ENCODE measurements at places on chromosomes 4 and X.

GRCh38 chr4:141306331-141306730 is 85.6 kb downstream of the ZNF330 start:
- no peak for DNase-seq

DNA sequence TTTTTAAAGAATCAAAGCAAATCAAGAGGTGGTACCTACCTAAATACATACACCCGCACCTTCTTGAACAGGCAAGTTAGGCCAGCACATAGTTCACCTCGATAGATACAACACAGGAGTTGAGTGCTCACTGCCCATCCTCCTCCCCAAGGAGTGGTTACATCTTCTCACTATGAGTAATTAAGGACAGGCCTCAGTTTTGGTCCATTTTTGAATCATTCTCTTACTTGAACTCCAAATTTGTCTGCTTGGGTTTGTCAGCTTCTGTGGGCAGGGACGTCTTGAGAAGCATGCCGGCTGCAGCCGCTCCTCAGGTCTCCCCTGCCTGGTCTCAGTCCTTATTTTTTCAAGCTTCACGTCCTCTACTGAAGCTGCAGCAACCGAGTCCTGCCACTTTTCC is 190.6 kb upstream of the RBPJ start:
- no peak for DNase-seq

DNA sequence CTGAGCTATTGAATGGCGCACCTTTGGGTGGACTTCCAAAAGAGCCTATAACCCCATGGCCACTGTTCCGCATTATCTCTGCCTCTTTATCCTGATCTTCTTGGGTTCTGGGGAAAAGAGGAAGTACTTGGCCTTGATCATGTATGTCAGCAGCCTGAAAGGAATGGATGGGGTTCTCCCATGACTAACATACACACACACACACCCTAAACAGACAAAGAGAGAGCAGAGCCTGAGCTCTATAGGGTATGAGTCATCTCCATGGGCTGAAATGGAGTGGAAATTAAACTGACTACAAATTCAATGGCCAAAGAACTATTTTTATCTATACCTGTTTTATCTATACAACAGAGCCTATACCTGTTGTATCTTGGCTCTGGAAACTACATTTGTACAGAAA is 141.5 kb upstream of the MTMR8 start:
- no peak for DNase-seq

DNA sequence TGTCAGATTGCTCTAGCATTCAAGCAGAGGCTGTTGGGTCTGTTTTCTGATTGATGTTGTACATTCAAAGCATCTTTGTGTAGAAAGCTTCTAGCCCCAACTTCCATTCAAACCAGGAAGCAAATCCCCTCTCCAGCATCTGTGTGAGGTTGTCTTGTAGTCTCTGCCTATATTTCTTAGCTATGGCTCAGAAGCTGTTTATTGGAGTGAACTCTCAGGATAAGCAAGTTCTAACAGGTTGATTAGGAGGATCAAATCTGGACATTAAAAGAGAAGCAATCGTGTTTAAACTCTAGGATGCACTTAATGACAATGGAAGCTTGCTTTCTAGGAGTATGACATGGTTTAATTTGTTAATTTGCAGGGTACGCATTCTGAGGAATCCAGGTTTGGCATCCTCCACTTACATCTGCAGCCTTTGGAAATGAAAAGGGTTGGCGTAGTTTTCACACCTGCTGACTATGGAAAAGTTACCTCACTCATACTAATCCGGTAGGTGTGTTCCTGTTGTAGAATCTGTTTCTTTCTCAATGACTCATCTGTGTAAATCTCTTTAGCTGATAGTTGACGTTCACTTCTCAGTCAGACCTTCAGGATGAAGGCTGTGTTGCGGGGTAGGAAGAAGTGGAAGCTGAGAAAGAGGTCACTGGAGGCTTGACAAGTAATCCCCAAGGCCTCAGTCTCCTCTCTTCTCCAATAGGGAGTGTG is 88.0 kb upstream of the TLR2 start:
- no peak for DNase-seq

DNA sequence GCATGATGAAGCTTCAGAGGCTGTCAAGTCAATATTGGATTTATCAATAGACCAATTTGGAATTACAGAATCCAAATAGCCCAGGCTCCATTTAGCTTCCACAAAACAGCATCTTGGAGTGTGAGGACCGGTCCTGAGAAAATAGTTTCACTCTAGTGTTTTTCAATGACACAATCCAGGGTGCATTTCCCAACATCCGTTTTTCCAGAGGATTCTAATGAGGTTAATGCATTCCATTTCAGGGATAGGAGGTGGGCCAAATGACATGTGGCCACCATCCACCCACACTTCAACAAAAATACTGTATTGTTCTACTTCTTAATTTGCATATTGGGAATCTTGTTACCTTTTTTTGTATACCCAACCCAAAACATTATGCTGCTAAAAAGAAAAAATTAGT is 229.8 kb upstream of the LDB2 start:
- peak; percentile 61 for DNase-seq

DNA sequence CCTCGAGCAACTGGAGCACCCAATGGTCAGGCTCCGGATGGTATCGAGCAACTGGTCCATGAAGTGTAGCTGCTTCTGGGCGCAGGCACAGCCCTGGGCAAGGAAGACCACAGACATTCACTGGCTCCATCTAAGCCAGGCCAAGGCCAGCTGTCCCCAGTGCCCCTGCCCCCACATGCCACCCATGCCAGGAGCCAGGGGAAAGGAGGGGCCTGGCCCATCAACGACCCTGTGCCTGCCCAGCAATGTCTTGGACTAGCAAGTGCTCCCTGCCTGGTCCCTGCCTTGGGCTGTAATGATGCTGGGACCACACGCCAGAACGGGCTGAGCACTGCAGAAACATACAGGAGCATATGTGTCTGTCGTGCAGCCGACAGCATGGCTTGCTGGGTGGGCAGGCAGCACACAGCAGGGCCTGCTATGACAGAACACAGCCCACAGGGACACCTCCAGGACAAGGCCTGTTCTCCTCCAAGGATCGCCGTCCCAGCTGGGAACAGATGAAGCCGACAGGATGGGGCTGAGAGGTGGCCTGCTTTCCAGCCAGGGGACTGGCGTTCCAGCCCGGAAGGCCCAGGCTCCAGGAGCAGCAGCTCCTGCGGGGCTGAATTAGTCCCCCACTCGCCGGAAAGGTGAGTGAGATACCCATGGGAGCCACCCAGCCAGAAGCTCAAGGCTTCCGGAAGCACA is 11.4 kb upstream of the TREX2 start:
- DNase-seq: no peak

- peak; percentile 12 for DNase-seq
Observed at GRCh38 chrX:108199691-108200090, 108.1 kb downstream of the ATG4A start.

DNA sequence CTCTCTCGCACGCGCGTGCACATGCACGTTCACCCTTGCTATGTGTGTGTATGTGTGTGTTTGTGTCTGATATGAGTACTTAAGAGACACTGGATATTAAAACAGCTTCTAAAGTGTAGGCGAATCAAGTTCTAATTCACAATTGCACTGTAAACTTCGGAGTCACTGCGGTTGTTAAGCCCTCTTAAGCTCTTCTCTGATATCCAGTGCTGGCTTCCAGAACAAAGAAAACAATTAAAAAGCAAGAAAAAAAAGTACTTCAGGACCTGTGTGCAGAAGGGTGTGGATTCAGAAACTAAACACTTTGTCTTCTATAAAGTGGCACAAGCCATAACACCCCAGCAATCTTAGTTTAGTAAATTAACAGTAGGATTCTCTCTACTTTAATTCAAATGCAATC is 300.2 kb downstream of the PCDH7 start:
- DNase-seq: no peak

GRCh38 chr4:183714626-183715025 is 55.5 kb downstream of the TRAPPC11 start:
- DNase-seq: no peak

DNA sequence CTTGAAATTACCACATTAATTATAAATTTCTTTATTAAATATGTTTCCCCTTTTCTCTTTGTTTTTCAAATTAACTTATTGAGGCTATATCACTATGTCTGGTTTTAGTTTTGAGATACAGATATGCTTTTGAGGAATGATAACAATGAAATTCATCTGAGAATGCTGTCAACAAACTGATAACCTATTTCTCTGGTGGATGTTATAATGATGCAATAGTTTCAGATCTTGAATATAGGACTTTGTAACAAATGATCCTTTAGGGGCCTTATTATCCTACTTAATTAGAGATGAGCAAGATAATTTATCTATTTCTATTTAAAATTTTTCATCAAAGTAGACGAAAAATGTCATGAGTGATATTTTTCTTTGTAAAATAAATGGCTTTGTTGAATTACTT is 123.7 kb downstream of the MAGEB17 start:
- DNase-seq: no peak

DNA sequence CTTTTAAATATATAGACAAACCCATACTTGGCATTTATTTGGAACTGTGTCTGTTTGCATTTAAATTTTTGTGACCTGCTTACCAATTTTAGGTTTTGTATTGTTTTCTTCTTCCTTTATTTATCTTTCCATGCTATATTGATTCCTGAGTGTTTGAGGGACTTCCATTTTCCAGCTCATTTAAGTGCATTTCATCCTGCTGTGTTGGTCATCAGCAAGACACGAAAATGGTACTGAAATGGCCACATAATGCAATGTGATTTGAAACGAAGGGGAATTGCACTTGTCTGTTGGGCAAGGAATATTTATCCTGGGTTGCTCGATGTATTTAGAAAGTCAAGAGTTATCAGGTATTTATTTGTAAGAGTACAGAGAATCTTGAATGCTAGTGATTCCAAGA is 524.3 kb upstream of the MAGEB2 start:
- DNase-seq: no peak

DNA sequence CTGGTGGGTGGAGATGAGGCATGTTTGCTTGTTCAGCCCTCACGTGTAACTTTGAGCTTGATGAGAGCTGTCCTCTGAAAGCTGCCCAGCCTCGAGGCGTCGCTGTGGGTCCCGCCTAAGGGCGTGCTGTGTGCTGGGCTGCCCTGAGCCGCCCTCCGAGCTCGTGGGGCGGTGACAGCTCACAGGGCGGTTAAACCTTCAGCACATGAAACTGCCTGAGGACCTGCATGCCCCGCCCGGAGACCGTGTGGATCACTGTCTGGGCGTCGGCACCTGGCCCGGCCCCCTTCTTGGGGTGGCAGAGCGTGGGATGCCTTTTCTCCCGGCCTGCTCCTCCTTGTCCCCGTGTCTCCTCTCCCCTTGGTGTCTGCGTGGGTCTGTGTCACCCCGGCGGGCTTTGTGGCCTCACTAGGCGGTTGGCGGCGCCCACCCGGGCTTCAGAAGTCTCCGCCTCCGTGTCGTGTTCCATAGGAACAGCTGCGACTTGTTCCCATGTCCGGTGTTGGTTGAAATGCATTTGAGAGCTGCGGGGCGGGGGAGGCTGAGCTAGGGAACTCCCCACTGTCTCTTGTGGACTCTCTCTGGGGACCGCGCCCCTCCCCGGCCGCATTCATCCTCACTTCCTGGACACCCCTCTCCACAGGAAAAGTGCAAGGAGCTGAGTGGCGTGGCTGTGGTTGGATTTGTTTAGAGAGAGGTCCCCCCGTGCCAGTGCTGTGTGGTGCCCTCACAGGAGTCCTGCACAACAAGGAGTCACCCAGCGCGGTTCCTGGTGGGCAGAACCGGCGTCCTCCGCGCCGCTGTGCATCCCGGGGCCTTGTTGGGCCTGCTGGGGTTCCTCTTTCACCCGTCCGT is 6.8 kb downstream of the AKAP17A start:
- no peak for DNase-seq

DNA sequence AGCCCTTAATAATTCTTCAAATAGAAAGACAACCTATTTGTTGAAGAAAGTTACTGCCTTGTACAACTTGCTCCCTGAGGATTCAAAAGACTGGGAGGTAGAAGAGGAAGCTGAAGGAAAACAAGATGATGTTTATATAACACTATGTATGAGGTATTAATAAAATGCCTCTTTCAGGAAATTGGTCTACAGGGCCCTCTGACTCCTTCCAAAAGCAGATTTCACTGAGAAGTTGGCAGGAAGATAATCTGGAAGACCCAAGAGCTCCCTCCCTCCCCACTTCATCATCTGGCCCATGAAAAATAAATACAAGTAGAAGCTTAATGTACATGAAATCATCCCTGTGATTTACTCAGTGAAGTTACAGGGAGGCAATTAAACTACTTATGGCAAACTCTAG is 107.5 kb upstream of the MAGEC2 start:
- DNase-seq: no peak

DNA sequence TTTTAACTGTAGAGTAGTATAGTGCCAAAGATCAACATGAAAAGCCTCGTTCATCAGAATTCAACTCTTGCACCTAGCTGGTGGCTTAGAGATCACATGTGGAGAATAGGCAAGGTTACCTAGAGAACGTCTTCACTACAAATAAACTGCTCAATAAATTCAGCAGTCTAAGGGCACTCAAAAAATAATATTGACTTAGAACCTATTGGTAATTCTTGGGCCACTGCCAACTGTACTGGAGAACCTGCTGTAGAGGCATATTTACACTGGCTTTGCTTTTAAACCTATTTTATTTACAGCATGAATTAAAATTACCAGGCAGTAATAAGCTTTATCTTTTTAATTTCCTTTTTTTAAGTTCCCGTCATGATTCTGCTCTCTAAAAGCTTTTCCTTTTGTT is 343.7 kb downstream of the PDHA2 start:
- DNase-seq: no peak

Data from GM03348 (cell line).